Spinal cord (tissue), 10 donors: ENCODE measurements at places on chromosomes 2 and 18. TPM values are rescaled to one million over a fixed set of nuclear protein-coding genes. Genes with fewer than 3 reads are reported as not detected.

GRCh38 chr2:179443180-179443579 lies 178.5 kb upstream of the SESTD1 start:
- DNase-seq = no peak

GRCh38 chr2:8998418-8999101 lies 4.9 kb downstream of the MBOAT2 start:
- DNase-seq = no peak

GRCh38 chr2:118059919-118060478 lies 28.3 kb upstream of the INSIG2 start:
- DNase-seq = no peak

- no peak for DNase-seq
Measured at GRCh38 chr18:3441290-3441689, 8.7 kb upstream of the TGIF1 start.

GRCh38 chr2:226475650-226476049 lies 324.0 kb downstream of the IRS1 start:
- no peak for DNase-seq

DNA sequence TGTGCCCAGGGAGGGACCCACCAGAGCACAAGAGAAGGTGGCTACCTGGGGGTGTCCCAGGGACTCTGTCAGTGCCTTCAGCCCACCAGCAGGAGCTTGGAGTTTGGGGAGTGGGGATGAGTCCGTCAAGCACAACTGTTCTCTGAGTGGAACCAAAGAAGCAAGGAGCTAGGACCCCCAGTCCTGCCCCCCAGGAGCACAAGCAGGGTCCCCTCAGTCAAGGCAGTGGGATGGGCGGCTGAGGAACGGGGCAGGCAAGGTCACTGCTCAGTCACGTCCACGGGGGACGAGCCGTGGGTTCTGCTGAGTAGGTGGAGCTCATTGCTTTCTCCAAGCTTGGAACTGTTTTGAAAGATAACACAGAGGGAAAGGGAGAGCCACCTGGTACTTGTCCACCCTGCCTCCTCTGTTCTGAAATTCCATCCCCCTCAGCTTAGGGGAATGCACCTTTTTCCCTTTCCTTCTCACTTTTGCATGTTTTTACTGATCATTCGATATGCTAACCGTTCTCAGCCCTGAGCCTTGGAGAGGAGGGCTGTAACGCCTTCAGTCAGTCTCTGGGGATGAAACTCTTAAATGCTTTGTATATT lies 14.0 kb downstream of the ITM2C start:
- no peak for DNase-seq

The PDCL3 gene
- 28.6 TPM for polyA plus RNA-seq

The TSGA10 gene
- polyA plus RNA-seq = 9.9 TPM

GRCh38 chr18:54218299-54218698 lies 6.2 kb downstream of the MBD2 start:
- DNase-seq = no peak

DNA sequence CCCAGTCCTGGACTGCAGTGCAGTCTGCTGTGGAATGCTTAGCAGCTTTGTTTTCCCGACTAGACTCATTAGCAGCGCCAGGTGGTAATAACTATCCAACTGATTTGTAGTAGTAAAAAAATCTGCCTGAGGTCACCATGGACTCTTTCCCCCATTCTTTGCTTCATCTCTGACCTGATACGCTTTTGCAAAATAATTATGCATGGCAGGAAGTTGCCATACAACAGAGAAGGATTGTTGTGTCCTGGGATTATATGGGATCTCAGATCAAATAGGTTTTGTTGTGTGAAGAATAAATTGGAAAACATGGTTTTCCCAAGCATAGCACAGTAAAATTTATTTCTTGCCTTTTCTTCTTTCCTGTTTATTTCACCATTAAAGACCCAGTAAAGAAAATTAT lies 72.4 kb upstream of the ATP5MC3 start:
- DNase-seq = no peak

The SETBP1 gene
- 23.1 TPM for polyA plus RNA-seq

The SERPINB12 gene
- not detected for polyA plus RNA-seq

GRCh38 chr18:6366776-6367175 lies 47.9 kb downstream of the L3MBTL4 start:
- no peak for DNase-seq

The POTEI gene
- 0.95 TPM for polyA plus RNA-seq

The CFC1 gene
- 18.7 TPM for polyA plus RNA-seq

GRCh38 chr2:14572633-14573032 lies 59.9 kb upstream of the LRATD1 start:
- DNase-seq = no peak

- DNase-seq = no peak
Measured at GRCh38 chr18:46447792-46448191, 209.2 kb downstream of the LOXHD1 start.
